ENCODE measurements at places on chromosomes 11 and 22.

GRCh38 chr22:38347944-38348750 is 30.9 kb upstream of the CSNK1E start:
- no peak for DNase-seq

DNA sequence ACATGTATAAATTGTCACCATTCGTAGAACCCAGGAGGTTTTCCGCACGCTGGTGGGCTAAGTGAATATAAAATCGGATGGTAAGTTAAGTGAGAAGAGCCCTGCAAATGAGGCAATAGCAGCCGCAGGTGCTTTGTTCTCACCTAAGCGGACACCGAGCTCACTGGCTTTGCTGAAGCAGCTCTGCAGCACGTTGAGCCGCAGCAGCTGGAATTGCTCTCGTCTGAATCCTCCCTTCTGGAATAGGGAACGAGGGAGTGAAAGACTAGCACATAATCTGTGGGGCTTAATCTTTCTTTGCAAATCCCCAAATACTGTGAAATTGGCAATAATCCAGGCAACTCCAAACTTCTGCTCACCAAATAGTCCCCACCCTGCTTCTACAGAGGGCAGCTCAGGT is 488.1 kb downstream of the NTM start:
- DNase-seq = no peak

DNA sequence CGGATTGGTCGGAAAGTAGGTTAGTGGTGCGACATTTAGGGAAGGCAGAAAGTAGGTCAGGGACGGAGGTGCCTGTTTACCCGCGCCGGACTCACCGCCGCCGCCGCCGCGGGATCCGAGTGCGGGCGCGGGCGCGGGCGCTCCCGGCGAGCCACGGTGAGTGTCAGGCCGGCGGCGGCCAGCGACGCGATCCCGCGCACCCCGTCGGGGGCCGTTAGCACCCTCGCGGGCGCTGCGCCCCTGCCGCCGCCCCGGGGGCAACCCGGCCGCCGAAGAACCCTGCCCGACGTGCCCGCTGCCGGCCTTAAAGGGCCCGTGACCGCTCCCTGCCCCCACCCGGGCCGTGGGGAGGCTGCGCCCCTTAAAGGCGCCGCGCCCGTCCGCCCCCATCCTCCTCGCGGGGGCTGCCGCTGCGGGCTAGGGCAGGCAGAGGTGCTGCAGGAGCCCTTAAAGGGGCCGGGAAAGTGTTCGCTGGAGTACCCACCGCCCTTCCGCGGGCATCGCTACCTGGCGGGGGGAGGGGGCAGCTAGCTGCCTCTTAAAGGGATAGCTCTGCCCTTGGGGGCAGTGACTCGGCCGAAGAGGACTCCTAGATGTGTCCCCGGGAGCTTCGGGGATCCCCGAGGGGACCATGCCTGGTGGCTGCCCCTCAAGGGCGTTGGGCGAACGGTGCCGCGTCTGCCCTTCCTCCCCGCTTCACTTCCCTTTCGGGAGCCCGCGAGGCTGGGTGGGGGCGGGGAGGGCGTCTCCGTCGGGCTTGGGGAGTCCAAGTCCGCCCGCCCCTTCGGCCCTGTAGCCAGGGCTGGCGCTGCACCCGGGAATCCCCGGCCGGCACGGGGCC is at the start of gene BMAL1:
Gene BMAL1 (plus strand): TSS at position 23 of the 841 bp plus-strand sequence. CDS start 76,519 bp downstream, outside the sequence.
- no peak for DNase-seq

DNA sequence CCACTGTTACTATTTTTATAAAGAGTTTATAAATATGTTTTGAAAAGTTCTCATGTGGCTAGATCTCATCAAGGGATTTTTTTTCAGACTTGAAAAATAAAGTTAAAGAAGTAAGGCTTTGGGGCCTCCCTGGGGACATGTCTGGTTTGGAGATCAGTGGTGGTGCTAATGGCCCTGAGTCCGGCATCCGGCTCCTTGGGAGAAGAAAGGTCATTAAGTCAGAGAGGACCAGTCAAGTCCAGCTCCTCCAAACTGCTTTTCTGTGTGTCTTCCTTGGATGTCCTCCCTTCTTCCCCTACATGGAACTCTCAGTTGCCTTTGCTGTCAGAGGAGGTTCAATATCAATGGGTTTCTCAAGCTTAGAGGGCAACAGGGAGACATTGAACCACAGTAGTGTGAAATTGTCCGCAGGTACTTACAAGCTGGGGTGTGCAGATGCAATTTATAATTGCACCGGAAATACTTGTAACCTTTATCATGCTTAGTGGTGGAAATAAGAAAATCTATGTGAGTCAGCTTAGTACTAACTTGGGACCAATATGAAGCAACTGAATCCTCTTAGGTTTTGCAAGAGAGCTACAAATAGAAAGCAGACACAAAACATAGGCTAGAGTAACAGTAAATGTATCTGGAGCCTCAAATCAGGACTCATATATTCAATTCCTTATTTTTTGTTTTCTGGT is 144.3 kb downstream of the TEAD1 start:
- DNase-seq = no peak

DNA sequence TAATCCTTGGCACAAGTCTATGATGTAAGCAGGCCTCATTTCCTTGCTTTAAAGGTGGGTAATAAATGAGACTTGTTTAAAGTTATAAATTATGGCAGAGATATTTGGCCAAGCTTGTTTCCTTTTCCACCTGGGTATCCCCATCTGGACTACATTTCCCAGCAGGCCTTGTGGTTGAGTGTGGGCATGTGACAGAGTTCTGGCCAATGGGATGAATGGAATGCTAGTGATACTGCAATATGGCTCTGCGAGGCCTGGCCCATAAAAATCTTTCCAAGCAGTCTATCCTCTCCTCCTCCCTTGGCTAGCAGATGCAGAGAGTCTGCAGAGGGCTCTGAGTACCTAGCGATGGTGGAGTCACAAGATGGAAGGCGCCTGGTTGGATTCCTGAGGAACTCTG is 102.5 kb downstream of the TIMP3 start:
- DNase-seq = no peak

- DNase-seq = no peak
Measured at GRCh38 chr11:73942010-73942409, 8.8 kb upstream of the DNAJB13 start.

GRCh38 chr22:26806445-26807175 is 149.2 kb downstream of the MIAT start:
- no peak for DNase-seq

DNA sequence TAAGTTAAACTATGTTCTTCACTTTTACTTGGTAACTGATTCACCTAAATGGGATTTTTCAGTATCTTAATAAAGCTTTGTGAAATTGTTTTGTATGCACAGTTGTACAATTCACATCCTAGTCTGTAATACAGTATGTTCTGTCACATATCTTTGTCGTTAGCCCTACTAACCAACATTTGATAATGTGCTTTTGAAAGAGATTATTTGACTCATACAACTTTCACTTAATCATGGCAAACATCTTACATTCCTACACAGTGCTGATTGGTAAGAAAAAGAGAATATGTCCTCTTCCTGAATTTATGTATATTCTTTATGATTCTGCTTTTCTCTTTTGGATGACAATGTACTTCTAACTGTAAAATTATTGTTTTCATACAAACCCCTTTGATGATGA is 234.5 kb downstream of the METTL15 start:
- DNase-seq = no peak

- DNase-seq = no peak
Measured at GRCh38 chr22:17214416-17215043, 4.7 kb downstream of the ADA2 start.

- DNase-seq = peak; percentile 80
Measured at GRCh38 chr11:48109046-48109666, 107.5 kb upstream of the OR4B1 start.

DNA sequence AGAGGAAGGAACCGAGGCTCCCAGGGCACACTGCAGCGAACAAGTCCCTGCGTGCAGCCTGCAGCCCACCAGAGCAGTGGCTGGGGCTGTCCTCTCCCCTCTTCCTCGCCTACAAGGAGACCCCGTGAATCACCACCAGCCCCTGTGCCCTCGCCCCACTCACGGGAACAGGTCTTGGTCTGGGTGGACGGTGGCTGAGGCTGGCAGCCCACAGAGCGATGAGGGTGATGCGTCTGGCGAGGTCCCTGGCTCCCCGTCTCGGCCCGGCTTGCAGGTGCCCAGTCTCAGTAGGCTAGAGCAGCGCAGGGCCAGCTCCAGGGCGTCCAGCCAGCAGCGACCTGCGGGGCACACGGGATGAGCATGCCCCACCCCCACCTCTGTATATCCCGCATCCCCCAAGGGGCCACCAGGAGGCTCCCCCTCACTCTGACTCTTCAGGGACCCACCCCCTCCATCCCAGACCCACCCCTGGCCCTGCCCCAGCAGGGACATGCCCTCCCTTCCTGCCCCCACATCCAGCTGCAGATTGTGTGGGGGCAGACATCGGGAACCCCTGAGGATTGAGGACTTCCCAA is 50.5 kb upstream of the CARS1 start:
- DNase-seq = no peak
